ENCODE measurements at places on chromosomes 3 and 15. TPM values are rescaled to one million over a fixed set of nuclear protein-coding genes. Genes with fewer than 3 reads are reported as not detected.

CA12 gene
- total RNA-seq = 32.3 TPM

FXR1 gene
- 111 TPM for total RNA-seq

MED12L gene
- 0.35 TPM for total RNA-seq

DNA sequence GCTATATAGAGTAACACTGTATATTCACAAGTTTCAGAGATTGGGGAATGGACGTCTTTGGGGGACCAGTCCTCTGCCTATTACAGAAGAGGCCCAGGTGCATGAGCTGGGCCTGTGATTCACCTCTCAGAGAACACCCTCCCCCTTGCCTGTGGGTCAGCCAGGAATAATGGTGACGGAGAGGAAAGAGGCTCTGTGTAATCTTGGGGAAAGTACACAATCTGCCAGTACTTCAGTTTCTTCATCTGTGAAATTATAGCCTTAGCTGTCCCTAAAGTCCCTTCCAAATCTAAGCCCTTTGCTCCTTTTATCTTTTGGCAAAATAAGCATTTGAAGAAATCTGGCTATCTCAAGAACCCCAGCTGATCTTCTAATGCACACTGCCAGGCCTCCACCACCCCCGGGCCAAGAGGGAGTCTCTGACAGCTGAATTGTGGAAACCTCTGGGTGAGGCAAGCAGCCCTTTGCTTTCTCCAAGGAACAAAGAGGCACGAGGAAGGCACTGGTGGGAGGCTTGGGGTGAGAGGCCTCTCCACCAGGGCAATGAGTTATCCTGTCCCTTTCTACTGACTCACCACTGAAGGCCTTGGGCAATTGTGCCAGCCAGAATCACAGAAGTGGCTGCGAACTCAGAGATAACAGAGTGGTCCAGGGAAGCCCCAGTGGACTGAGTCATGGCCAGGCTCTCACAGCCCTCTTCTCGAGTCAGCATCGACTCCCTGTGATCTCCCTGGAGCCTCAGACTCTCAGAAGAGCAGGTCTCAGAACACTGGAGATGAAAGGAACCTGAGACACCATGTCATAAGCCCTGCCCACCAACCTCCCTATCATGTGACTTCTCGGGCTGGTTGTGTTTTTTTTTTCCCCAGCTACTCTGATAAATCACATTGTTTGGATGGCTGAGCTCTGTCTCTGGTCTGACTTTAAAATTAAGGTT lies 31.8 kb downstream of the CCNL1 start:
- DNase-seq = peak; percentile 93

GRCh38 chr15:33971811-33972210 lies 3.5 kb downstream of the CHRM5 start:
- no peak for DNase-seq

GRCh38 chr15:50138391-50138790 lies 19.4 kb upstream of the ATP8B4 start:
- no peak for DNase-seq

DNA sequence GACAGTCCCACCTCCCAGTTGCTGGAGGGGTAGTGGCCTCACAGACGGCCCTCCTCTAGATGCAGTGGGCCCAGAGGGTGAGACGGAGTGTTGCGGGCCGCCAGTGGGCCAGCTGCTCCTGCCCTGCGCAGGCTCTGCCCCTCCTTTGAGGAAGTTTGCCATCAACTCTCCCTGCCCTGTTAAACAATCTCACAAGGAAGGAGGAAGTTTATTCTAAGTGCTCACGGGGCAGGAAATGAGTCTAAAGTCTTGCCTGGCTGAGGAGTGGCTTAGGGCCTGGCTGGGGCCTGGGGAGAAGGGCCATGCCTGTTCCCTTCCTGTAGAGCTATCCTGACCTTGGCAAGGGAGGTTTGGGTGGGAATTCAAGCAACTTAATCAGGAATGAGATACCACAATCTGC lies at the start of gene FAM3D:
Gene FAM3D, minus strand, starts transcription at position 92 of the 400 bp plus-strand sequence. CDS start 11,211 bp downstream, outside the sequence.
- no peak for DNase-seq

DNA sequence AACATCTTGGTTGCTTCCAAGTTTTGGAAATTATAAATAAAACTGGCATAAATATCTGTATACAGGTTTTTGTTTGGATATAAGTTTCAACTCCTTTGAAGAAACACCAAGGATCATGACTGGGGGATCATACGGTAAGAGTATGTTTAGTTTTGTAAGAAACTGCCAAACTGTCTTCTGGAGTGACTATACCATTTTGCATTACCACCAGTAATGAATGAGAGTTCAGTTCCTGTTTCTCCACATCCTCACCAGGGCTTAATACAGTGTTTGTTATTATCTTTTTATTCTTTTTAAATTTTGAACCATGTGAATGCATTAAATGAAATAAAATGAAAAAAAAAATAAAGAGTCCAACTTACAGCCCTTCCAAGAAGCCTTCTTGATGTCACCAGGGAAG lies 3.7 kb upstream of the ANKUB1 start:
- no peak for DNase-seq

DNA sequence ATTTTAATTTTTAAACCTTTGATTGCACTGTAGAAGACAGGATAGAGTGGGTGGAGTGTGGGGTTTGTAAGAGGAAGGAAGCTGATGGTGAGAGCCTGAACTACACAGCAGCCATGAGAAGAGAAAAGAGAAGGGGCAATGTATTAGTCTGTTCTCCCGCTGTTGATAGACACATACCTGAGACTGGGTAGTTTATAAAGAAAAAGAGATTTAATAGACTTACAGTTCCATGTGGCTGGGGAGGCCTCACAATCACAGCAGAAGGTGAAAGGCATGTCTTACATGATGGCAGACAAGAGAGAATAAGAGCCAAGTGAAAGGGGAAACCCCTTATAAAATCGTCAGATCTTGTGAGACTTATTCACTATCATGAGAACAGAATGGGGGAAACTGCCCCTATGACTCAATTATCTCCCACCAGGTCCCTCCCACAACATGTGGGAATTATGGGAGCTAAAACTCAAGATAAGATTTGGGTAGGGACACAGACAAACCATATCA lies 37.3 kb downstream of the STARD5 start:
- no peak for DNase-seq

DNA sequence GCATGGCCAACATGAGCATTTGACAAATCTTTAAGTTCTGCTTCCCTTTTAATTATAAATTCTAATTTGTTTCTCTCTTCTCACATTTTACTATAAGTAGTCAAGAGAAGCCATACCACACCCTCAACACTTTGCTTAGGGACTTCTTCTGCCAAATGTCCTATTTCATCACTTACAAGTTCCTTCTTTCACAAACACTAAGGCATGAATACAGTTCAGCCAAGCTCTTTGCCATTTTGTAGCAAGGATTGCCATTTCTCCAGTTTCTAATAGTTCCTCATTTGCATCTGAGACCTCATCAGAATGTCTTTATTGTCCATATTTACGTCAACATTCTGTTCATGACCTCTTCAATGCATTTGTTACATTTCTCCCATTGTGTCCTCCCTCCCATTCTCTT lies 29.4 kb downstream of the SLC22A14 start:
- no peak for DNase-seq

All from foreskin keratinocyte (primary cell).